ENCODE measurements at places on chromosomes 3 and 15.

DNA sequence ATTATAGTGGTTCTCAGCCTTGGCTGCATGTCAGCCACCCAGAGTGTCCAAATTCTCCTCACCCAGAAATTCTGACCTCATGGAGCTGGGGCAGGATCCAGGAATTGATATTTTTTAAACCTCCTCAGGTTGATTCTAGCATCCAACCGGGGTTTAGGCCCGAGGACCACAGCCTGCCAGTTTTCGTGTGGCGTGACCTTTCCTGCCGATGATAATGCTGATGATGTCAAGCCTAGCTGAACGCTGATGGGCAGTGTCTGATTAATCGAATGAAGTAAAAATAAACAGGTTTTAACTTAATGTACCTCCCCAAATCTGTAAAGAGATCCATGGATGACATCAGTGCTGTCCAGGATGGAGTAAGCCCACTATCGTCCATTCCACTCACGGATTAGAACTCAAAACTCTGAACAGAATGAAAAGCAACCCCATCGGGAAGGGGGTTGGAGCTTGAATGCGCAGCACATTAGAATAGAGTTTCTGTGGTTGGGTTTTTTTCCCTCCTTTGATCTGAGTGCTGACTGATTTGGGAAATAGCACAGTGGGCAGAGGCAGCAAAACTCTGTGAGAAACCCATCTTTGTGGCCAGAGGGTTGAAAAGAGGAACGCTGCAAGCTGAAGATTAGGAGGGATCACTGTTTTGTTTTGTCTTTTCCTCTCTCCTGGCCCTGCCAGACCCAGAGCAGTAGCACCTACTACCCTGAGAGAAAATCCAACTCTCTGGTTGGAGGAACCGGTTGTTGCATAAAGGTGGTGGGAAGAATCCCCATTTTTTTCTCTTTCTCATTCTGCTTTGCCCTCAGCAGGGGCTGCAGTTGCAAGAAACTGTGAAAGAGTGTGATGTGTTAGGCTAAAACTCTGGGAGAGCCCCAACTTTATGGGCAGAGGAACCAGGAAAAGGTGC lies 153.9 kb downstream of the APBA2 start:
- no peak for DNase-seq

- no peak for DNase-seq
Observed at GRCh38 chr15:65553691-65554090, 23.4 kb downstream of the HACD3 start.

GRCh38 chr3:175648899-175649298 lies 789.8 kb downstream of the NAALADL2 start:
- DNase-seq: no peak

GRCh38 chr3:59043391-59043790 lies 6.4 kb downstream of the CFAP20DC start:
- DNase-seq: no peak

GRCh38 chr3:173255555-173255954 lies 114.5 kb upstream of the SPATA16 start:
- no peak for DNase-seq

- DNase-seq: no peak
Observed at GRCh38 chr3:107973961-107974360, 116.9 kb downstream of the CD47 start.

- DNase-seq: no peak
Observed at GRCh38 chr3:152375546-152375945, 106.8 kb downstream of the MBNL1 start.

GRCh38 chr15:45171912-45172311 lies 15.9 kb downstream of the SHF start:
- DNase-seq: no peak

- no peak for DNase-seq
Observed at GRCh38 chr3:151483961-151484520, 23.2 kb upstream of the IGSF10 start.

DNA sequence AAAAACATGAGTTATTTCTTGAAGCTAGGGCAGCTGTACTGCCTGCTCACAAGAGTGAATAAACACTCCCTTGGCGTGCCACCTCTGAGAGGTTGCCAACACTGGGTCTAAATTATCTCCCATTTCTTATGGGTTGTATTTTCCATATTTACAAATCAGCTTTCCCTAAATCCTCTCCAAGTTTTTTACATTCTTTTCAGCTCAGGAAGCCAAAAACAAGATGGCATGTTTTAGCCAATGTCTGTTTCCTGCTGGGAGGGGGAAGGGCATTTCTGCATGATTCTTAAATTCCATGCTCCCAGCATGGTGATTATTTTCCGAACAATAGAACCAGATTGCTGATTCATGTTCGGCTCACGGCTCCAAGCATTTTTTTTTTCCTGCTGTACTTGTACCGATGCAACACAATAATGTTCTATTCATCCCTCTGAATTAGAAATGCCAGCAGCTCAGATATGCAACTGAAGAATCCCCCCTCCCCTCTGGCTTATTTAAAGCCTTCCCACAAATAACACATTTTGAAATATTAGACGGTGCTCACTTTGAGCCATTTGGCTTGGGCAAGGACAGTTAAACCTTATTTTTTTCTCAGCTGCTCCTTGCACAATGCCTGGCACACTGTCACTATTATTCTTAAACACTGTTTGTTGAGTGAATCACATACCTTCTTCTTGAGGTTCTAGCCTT lies 252.5 kb downstream of the THRB start:
- DNase-seq: peak; percentile 69

DNA sequence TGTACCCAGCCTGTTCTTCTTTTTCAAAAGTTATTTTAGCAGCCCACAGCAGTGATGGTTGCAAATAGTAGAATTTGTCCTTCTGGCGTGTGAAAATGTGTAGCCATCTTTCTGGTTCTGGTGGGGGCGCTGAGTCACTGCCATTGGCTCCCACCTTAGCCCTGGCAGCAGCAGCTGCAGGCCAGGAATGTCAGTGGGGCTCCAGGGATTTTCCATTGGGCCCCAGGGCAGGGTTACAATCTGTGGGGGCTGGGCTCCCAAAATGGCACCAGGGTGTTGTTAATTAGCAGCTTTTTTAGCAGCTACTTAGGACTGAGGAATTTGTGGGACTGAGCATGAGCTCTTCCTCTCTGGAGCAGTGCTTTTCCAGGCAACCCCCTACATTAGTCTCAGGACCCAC lies 38.9 kb downstream of the TOPAZ1 start:
- DNase-seq: no peak

GRCh38 chr3:43260412-43260811 lies 25.9 kb upstream of the SNRK start:
- DNase-seq: no peak

DNA sequence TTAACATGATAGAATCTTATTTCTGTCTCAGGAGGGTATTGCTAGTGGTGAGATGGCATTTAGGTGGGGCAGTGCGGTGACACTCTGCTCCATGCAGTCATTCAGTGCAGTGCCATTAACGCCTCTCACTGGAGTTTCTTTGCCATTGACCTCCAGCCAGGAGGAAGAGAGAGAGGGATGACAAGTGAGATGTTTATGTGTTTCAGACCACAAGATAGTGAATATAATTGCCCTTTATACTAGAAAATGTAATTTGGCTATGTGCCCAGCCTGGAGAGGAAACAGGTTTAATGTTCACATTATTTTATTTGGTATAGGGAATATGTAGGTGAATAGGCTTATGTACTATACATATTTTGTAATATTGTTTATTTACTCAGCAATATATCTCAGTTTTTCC lies 84.5 kb downstream of the ZIC1 start:
- DNase-seq: no peak

- DNase-seq: no peak
Observed at GRCh38 chr15:57821826-57822225, 115.3 kb downstream of the POLR2M start.

DNA sequence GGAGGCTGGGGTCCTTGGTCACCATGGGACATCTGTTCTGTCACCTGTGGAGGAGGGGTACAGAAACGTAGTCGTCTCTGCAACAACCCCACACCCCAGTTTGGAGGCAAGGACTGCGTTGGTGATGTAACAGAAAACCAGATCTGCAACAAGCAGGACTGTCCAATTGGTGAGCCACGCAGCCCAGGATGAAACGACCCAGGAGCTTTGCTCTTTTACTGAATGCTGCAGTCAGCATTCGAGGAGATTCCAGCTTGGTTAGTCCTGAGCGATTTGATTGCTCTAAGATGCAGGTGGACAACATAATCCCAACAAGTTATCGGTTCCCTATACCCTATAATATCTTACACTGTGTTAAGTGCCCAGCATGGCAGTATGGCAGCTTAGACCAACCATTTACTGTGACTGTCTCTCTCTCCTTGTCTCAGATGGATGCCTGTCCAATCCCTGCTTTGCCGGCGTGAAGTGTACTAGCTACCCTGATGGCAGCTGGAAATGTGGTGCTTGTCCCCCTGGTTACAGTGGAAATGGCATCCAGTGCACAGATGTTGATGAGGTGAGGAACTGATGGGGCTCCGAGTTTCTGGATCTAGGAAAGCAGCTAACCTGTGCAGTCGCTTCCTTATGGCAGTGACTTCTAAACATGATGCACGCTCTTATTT lies 7.8 kb downstream of the THBS1 start:
- DNase-seq: peak; percentile 21

DNA sequence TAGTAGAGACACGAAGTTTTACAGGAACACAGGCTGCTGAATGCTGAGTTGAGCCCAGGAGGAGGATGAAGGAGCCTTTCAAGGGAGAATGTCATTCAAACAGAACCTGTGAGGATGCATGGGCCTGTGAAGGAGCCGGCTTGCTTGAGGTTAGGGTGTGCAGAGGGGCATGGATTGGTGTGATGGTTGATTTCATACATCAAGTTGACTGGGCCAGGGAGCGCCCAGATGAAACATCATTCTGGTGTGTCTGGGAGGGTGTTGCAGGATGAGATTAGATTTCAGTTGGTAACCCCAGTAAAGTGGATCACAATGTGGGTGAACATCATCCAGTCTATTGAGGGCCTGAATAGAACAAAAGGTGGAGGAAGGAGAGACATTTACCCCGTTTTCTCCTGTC lies 243.6 kb downstream of the EDEM1 start:
- no peak for DNase-seq

DNA sequence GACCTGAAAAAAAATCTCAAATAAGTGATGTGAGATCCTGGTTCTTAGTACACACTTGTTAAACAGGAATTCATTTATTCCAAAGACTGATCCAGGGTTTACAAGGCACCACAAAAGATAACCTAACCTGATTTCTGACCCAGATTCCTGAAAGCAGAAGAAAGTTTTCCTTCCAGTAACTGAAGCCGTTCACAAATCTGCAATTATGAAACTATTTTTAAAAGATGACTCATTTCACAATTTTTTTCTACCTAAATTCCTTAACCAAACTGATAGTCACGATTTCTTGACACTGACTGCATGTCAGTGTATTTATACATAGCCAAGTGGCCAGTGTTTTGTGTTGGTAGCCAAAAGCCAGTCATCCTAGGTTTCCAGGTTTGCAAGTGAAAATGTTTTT lies 17.1 kb downstream of the SLC9A9 start:
- DNase-seq: no peak

GRCh38 chr3:114147251-114147650 lies 31.6 kb downstream of the DRD3 start:
- DNase-seq: no peak

GRCh38 chr3:105649480-105649879 lies 219.3 kb downstream of the CBLB start:
- no peak for DNase-seq
